ENCODE measurements at places on chromosomes 2 and 18.

DNA sequence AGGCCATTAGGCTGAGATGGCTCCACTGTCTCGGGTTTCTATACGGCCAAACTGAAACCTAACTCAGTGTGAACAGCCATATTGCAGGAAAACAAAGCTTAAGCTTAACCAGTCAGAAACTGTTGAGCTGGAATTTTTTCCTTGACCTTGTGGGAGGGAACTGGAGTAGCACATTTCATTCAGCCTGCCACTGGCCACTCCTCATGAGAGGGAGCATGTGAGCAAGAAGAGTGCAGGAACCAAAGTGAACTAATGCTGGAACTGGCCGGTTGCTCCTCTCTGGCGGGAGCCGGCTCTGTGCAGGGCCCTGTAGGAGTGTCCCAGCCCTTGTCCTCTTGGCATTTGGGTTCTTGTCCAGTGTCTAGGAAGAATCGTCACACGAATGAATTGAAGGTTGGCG lies 5.9 kb upstream of the POLE4 start:
- DNase-seq: peak; percentile 32

DNA sequence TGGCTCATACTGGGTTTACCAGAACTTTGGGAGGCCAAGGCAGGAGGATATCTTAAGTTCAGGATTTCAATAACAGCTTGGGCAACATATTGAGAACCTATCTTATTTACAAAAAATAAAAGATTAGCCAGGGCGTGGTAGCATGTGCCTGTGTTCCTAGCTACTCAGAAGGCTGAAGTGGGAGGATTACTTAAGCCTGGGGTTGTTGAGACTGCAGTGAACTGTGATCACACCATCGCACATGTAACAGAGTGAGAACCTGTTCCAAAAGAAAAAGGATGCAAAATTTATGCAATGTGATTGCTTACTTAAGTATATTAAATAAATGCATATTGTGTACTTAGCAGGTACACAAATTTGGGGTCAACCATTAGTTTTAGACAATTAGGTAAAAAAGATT lies 768.9 kb upstream of the CDH7 start:
- no peak for DNase-seq

DNA sequence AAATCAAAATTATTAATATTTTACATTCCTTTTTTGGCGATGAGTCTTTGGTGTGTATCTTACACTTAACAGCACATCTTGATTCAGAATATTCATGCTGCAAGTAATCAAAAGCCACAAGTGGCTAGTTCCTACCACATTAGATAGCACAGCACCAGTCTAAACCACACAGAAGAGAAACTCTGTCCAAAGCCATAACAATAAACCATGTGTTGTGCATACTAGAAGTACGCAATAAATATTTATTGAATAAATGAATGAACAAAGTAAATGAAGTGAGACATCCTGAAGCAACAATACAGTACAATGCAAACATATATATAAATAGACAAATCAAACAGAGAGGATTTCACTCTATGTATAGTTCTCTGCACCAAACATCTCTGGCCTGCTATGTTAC lies 287.3 kb downstream of the EXOC6B start:
- DNase-seq: no peak

GRCh38 chr2:120440521-120441350 lies 94.8 kb downstream of the INHBB start:
- DNase-seq: no peak

DNA sequence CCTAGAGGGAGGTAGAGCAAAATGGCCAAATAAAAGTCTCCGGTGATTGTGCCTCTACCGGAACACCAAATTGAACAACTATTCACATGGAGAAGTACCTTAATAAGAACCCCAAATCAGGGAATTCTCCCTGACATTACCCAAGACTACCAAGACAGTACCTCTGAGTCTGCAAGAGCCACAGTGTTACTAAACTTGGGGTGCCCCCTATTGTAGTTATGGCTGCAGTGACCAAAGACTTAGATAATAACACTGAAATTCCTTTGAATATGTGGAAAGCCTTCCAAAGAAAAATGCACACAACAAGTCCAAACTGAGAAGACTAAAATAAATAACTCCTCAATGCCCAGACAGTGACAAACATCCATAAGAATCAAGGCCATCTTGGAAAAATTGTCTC lies 682.9 kb upstream of the LRRTM1 start:
- no peak for DNase-seq

GRCh38 chr18:34122724-34123334 lies 101.9 kb downstream of the NOL4 start:
- DNase-seq: peak; percentile 52

DNA sequence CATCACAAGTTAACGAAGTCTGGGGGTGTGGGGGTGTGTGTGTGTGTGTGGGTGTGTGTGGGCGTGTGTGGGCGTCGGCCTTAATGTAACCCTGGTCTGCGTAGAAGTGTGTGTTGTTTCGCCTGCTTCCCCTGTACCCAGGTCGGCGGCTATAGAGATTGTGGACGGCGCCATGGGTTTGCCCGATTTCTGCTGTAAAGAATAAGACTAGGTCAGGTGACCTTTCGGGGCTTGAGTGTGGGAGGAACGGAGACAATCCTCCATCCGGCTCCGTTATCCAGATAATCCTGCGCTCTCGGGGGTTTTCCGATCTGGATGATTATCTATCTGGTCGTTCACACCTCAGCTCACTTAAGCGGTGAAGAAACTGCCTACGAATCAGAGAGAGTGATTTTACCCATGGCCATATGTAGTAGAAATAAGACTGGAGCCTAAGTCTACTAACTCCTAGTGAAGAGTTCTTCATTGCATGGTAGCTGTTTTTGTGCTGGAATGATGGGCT lies 543 bp downstream of the HADHB start:
- peak; percentile 16 for DNase-seq

Data from HFFc6 (cell line).